T1000 (cell line): ENCODE measurements at places on chromosomes 1 and 21.

DNA sequence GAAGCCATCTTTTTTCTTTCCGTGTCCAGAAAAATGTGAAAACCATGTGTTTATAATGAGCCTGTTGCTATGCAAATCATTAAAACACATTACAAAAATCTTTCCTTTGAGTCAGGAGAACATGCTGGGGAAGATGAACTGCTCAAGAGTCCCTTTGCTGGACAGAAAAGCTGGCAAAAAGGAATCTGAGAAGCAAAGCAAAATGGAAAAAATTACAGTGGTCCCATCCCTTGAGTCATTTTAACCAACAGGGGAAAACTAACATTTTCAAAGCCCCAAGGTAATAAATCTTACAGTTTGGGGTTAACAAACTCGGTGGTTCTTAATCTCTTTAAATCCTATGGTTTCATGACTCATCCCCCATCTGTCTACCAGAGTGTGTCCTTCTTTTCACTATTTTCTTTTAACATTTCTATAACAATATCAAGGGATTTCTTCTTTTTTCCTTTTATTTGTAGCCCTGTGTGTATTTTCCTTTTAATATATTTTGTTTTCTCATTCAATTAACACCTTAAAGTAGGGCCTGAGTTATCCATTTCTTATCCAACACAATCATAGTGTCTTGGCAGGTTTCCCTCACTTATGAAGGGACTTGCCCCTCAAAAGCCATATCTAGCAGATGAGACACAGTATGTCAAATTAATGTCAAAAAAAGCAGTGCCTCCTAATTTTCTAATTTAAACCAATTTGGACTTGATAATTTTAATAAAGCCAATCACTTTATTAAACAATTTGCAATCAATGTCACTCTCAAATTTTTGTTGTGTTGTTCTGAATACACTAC is 105.4 kb downstream of the PTPN14 start:
- DNase-seq = peak; percentile 42

DNA sequence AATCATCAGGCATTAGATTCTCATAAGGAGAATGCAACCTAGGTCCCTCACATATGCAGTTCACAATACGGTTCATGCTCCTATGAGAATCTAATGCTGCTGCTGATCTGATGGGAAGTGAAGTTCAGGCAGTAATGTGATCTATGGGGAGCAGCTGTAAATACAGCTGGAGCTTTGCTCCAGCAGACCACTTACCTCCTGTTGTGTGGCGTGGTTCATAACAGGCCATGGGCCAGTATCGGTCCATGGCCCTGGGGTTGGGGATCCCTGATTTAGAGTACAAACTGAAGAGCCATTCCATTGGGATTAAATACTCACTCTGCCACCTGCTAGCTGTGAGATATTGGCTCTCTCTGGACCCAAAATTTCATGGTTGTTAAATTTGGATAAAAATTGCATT is 244.6 kb upstream of the POGK start:
- DNase-seq = no peak

GRCh38 chr1:224339442-224340033 is 9.6 kb upstream of the NVL start:
- DNase-seq = no peak

DNA sequence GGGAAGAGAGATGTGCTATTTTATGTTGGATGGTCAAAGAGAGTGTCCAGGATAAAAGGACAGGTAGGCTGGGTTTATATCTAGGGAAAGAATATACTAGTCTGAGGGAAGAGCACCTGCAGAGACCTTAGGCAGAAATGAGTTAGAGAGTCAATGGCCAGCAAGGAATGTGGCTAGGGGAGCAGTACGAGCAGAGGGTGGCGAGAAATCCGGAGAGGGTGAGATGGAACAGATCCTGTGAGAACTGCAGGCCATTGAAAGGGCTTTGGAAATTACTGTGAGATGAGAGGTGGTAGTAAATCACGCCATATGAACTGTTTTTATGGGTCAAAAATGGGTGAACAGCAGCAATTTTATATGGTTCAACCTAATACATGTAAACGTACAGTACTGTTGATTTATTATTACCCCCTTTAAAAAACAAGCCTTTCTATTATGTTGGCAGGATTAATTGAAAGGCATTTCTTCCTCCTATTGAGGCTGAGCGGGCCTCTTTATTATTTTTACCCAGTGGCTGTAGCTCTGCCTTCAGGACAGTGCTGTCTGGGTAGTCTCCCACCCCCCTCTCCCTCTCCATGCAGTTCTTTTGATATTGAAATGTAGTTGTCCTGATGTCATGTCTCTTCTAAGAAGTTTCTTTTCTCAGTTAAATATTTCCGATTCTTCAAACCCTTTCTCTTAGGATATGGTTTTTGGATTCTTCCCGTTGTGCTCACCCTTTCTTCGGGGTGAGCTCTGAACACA is 75.2 kb upstream of the CD1D start:
- no peak for DNase-seq

DNA sequence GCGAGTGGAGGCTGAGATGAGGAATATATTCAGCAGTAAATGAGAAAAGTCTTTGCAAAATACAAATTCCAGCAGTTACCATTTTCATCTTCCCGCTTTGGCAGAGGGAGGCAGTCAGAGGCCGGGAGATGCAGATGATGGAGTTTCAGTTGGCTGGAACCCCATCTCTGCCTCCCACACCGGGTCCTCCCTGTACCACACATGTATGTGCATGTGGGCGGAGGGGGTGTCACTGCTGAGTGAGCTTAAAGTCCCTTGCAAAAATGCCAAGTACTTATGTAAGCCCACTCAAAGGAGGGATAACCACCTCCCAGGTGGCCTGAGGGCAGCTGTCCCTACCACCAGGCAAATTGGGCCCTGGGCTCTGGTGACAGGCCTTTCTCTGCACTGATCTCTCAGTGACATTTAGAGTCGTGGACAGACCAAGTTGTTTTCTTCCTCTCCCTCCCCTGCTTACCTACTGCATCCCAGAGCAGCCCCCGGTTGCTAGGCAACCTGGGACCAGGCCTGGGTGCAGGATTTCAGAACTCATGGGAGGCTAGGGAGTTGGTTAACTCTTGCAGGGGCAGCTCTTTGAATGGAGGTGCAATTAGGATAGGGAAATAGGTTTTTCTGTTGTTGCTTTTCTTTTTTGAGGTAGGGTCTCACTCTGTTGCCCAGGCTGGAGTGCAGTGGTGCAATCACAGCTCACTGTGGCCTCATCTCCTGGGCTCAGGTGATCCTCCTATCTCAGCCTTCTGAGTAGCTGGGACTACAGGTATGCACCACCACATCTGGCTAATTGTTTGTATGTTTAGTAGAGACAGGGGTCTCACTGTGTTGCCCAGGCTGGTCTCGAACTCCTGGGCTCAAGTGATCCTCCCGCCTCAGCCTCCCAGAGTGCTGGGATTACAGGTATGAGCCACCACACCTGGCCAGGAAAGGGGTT is 17.1 kb upstream of the UBXN10 start:
- no peak for DNase-seq

GRCh38 chr1:106937104-106937503 is 119.4 kb upstream of the PRMT6 start:
- peak; percentile 39 for DNase-seq

DNA sequence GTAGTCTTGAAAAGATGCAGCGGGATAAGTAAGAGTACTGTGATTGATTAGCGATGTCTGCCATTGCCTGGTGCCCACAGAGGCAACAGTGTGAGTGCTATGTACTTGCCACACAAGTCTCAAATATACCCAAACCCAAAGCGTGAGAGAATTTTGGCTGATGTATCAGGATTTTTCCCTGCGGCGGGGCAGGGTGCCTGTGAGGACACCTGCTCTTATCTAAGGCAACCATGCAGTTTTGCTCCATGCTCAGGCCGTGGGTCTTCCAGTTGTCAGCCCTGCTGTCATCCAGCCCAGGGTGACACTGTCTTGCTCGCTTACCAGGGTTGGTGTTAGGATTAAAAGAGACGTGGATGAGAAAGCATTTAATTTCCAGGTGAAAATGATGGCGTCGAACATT is 202.7 kb downstream of the PTPRU start:
- DNase-seq = no peak

DNA sequence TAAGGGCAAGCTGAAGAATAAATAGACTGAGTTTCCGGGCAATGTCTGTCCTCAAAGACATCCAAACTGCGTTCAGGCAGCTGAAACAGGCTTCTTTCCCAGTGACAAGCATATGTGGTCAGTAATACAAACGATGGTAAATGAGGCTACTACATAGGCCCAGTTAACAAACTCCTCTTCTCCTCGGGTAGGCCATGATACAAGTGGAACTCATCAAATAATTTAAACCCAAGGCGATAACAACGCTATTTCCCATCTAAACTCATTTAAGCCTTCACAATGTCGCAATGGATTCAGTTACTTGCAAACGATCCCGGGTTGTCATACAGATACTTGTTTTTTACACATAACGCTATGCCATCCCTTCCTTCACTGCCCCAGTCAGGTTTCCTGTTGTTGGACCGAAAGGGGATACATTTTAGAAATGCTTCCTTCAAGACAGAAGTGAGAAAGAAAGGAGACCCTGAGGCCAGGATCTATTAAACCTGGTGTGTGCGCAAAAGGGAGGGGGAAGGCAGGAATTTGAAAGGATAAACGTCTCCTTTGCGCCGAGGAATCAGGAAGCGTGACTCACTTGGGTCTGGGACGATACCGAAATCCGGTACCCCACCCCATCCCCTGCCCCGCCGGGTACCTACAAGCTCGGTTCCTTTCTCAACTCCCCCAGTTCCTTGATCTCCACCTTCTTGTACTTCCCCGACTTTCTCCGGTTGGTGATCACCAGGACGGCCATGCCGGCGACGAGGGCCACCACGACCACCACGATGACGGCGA is 1.3 kb downstream of the TACSTD2 start:
- no peak for DNase-seq

GRCh38 chr1:185972096-185972850 is 238.1 kb downstream of the HMCN1 start:
- no peak for DNase-seq

DNA sequence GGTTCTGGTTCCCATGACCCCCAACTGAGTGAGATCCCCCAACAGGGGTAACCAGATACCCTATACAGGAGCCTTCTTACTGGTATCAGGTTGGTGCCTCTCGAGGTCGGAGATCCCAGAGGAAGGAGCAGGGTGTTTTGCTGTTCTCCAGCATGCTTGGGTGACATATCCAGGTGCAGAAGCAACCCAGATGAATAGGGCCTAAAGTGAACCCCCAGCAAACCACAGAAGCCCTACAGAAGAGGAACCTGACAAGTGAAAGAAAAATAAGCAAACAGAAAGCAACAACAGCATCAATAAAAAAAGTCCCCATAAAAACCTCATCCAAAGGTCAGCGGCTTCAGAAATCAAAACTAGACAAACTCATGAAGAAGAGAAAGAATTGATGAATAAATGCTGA is 633.4 kb upstream of the CXADR start:
- no peak for DNase-seq

GRCh38 chr1:207910591-207911354 is at the start of gene CD34:
Gene CD34 (minus strand): TSS chr1:207911125. CDS start chr1:207911080, 45 bp downstream.
- DNase-seq = no peak

- no peak for DNase-seq
These were observed 105.9 kb downstream of the KCNN3 start for GRCh38 chr1:154764181-154764580.

DNA sequence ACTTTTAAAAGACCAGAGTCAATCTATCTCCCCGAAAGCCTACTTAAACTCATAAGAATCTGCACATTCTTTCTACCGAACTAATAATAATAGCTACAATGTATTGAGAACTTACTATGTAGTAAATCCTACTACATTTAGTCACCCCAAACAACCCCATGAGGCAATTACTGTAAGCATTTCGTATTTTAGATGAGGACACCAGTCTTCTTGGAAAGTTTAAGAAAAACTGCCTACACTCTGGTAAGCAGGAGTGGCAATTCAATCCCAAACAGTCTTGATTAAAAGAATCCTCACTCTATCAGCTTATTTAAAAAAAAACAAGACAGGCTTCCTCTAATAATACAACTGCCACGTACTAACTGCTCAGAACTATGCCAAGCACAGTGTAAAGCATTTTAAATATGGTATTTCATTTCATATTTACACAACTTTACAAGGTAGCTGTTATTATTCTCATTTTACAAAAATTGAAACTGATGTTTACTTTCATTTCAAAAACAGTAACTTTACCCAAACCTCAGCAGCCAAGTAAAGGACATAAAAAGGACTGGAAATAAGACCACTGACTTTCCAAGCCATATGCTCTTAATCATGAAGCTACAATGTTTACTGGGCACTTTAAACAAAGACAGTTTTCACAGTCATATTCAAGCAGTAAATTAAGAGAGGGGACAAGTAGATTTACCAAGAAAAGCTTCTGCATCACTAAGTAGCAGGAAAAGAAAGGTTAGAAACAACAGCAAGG is 13.9 kb downstream of the ARID4B start:
- no peak for DNase-seq

- DNase-seq = no peak
These were observed 21.7 kb downstream of the TCHHL1 start for GRCh38 chr1:152067150-152067549.

GRCh38 chr1:25476186-25477097 is 45.7 kb downstream of the MACO1 start:
- no peak for DNase-seq

DNA sequence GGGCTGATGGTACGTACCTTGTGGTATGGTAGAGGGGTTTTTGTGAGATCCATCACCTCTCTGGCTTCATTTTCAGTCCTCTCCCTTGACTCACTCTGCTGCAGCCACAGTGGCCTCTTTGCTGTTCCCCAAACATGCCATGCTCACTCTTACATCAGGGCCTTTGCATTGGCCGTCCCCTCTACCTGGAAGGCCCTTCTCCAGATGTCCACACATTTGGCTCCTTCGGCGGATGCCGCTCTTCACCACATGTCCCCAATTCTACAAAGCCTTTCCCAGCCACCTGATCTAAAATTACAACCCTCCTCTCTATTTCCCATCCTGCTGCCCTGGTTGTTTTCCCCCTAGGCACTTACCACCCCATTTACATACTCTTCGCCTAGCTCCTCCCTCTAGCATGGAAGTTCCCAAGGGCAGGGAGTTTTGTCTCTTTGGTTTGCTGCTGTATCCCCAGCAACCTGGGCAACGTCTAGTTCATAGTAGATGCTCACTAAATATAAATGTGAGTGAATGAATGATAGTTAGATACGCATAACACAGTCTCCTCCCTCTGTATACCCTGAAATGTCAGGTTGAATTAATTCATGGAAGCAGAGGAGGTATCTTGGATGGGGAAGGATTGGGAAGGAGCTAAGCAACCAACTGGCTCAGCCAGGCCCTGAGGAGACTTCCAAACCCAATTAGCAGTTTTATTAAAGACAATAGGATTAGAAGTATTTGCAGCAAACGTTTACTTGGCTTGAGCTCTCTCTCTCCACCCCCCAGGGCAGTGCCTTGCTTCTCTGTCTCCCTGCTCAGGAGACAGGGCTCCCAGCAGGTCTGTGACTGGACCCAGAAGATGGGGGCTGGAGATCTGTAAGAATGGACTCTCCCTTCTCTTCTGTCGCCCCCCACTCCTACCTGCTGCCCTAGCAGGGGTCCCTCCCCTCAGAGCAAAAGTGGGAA is 264.2 kb downstream of the GRIK3 start:
- no peak for DNase-seq
